Cortex of kidney (tissue), 1 donor: ENCODE measurements at places on chromosomes 2 and 18.

GRCh38 chr2:46942143-46942526, 26.5 kb upstream of the MCFD2 start:
- DNase-seq: no peak

GRCh38 chr2:9613291-9613690, 17.5 kb downstream of the YWHAQ start:
- no peak for DNase-seq

DNA sequence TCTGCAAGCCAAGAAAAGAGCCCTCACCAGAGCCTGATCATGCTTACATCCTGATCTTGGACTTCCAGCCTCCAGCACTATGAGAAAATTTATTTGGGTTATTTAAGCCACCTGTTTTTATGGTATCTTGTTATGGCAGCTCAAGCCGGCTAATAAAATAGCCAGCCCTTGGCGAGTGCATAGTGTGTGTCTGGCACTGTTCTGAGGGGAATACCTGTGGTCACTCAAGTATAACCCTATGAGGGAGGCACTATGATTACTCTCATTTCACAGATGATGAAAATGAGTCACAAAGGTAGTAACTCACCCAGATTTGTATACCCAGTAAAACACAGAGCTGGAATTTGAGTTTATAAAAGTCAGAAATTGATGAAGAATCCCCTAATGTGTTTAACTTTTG, 556.9 kb upstream of the SETBP1 start:
- no peak for DNase-seq

DNA sequence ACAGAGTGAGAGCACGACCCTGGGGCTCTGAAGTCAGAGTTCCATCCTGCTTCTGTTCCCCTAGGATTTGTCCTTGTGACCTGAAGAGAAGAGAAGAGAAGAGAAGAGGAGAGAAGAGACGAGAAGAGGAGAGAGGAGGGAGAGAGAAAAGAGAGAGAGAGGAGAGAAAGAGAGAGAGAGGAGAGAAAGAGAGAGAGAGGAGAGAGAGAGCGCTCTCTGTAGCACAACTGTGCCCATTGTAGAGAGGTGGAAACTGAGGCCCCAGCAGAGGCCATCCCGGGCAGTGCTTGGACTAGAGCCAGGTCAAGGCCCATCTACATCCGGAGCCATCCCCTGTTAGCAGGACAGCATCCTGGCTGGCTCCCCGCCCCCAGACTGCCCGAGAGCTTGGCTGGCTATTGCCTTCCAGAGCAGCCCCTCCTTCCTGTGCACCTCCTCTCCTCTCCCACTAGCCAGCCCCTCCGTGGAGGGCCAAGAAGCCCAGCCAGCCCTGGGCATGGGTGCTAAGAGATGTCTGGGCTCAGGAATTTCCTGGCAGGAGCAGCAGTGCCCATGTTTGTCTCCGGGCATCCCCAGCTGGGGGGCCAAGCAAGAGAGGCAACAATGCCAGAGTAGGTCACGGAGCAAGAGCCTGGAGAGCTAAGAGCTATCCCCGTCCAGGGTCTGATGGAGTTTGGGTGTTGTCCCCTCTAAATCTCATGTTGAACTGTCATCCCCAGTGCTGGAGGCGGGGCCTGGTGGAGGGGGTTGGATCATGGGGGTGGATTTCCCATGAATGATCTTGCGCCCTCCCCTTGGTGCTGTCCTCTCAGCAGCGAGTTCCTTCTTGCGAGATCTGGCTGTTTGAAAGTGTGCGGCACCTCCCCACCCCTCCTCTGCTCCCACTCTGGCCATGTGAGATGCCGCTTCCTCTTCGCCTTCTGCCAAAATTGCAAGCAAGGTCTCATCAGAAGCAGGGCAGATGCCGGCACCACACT, 18.2 kb upstream of the GPR55 start:
- no peak for DNase-seq

DNA sequence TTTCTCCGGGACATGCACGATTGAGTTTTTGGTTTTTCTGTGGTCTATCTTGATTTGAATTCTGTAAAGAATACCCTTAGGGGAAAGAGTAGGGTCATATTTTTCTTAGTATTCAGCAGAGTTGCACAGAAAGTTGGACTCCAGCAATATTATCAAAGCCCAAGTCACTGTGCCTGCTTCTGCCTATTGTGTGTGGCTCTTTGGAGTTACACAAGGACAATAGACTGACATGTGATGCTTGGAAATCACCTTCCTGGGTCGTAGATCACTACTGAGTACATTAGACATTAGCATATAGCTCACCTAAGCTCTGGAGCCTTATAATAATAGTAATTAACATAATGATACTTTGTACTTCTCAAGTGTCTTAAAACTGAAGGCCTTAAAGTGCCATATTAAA, 238.8 kb upstream of the FOSL2 start:
- DNase-seq: no peak

DNA sequence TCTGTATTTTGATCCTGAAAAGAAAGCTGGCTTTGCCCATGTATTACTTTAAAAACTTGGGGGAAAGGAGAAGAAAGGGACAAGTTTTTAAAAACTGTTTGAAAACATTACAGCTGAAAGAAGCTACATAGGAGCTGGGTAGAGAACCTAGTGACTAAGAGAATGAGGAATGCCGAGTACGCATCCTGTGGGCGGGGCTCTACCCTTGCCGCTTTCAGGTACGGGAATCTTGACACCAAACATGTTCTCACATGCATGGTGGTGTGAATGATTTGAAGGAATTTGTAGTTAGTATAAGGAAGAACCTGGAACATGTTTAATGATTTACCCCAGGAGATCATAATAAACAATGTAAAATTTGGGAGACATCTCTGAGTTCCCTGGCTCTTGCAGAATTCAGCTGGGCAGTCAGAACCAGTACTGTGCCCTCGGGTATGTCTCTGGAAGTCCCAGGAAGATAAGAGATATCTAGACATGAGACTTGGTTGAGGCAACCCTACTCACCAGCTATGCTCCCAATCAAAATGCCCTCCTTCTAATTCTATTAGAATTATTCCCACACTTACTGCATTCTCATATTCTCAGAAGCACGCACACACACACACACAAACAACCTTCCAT, 16.5 kb upstream of the TGFA start:
- DNase-seq: no peak
